Posterior cingulate gyrus (tissue), 11 donors: ENCODE measurements at places on chromosomes 1 and 21.

- DNase-seq = no peak
Observed at GRCh38 chr1:240869071-240869470, 257.1 kb upstream of the GREM2 start.

GRCh38 chr1:18278946-18279345 lies 171.3 kb downstream of the IGSF21 start:
- DNase-seq = no peak

DNA sequence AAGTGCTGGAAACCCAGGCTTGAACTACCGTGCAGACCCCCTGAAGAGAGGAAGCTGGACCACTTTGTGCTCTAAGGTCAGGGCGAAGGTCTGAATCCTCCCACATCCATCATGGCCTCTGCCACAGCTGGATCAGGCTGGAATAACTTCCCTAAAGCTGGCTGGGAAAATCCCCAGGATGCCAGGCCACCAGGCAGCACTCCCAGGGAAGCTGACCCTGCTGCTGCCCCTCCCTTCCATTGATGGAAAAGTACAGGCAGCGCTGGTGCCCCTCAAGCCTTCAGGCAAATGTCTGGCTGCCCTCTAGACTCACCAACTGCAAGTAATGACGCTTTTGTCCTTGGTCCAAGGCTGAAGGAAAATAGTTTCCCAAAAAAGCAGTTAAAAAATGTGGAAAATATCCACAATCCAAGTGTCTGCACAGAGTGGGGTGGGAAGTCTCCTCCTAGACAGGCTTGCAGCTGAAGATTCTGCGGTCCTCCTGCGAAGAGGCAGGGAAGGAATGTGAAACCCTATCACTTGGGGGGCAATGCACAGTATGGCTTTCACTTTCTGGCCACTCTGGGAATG lies 39.9 kb upstream of the TSPAN2 start:
- DNase-seq = no peak

GRCh38 chr1:115877511-115877910 lies 36.6 kb upstream of the NHLH2 start:
- no peak for DNase-seq

- DNase-seq = no peak
Observed at GRCh38 chr1:45530632-45531135, 9.0 kb upstream of the PRDX1 start.
